ENCODE measurements at places on chromosomes 11 and 22.

- DNase-seq, result no peak
Observed at GRCh38 chr11:64885367-64886286, 7.2 kb upstream of the EHD1 start.

GRCh38 chr11:64119700-64120099 is 46.2 kb downstream of the MACROD1 start:
- DNase-seq, result no peak

GRCh38 chr11:33778675-33779074 is 4.4 kb upstream of the FBXO3 start:
- DNase-seq, result peak; percentile 19

DNA sequence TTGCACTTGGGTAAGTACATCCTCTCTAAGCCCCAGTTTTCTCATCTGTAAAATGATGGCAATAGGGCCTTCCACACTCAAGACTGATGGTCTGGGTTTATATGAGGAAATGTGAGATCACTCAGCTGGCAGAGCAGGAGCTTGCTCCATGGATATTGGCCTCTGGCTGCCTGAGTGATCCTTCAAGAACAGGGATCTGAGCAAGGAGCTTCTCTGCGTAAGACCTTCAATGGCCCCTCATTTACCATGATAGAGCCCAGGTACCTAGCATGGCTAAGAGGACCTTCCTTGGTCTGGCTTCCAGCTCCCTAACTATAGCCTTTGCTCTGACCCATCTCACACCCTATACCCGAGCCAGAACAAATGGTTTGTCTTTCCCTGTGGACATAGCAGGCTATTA is 5.5 kb downstream of the ROBO4 start:
- no peak for DNase-seq

DNA sequence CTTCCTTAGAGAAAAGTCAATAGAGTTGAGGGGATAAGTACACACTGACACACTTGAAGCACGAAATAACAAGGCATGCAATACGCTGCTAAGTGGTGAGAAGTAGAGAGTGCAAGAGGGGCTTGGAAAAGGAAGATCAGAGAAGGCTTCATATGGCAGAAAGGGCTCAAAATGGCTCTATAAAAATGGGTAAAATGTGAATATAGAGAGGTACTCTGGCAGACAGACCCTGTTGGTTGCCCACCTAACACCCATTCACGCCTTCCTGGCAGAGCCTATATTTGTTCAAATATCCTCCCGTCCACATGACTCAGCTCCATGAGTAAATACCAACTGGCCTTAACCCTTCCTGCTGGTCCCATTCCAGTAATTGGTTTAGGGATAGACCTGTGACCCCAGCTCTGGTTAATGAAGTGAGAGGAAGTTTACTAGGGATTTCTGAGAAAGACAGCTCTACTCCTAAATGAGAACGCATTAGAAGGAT is 38.9 kb upstream of the CCDC34 start:
- DNase-seq, result no peak

DNA sequence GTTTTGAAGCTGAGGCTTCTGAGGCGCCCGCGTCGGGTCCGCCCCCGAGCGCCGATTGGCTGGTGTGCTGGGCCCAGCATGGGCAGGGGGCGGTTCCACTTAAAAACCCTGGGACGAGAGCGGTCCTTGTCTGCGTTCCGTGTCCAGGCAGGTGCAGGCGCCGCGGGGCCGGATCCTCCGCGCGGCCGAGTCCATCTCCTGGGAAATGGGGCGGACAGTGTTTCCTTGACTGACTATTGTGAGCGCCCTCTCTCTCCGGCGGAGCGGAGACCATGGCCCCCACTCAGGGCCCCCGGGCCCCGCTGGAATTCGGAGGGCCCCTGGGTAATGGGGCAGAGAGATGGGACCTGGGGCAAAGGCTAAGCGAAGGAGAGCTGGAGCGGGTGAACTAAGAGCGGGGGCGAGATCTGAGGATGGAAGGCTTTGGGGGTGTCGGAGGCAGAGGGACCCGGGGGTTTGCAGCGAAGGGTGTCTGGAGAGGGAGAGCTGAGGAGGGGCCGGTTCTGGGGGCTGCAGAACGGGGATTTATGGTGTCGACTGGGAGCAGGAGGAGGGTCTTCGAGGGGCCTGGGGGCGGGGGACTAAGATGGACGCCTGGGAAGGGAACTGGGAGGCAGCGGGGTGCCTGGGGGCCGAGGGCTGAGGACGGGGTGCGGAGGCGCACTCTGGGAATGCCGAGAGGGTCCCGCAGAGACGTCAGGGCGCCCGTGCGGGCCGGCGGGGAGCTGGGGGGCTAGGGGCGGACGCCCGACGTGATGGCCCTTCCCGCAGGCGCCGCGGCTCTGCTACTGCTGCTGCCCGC is at the start of gene TM7SF2:
Gene TM7SF2, plus strand, starts transcription at position 129 of the 802 bp plus-strand sequence. Its CDS starts 144 bp downstream, at position 273.
- DNase-seq, result peak; percentile 98

DNA sequence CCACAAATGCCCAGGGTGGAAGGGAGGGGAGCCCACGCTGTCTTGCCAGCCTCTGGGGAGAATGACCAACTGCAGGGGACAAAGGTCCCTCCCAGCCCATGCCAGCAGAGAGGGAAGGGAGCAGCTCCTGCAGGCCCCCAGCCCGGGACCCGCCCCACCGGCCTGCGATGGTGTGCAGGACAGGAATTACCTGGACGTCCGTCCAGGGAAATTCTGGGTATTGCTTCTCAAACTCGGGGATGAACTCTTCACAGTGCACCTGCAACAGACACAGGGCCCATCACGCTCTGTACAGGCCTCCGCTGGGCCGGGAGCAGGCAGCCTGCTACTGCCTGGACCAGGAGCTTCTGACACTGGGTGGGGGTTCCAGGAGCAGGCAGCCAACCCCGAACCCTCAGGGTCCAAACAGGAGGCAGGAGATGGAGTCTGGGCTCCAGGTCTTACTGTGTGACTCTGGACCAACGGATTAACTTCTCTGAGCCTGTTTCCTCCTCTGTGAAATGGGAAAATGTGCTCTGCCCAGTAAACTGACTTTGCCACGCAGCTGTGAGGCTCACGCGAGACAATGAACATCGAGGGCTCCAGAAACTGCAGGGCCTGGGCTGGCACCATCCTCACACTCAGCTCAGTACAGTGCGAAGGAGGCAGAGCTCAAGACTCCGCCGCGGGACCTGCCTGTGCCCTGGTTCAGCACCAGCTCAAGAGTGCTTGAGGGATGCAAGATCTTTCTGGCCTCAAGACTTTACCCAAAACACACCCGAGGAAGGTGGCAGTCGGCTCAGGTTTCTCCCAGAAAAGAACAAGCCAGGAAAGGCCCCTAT is 17.4 kb downstream of the TTLL12 start:
- DNase-seq, result no peak

DNA sequence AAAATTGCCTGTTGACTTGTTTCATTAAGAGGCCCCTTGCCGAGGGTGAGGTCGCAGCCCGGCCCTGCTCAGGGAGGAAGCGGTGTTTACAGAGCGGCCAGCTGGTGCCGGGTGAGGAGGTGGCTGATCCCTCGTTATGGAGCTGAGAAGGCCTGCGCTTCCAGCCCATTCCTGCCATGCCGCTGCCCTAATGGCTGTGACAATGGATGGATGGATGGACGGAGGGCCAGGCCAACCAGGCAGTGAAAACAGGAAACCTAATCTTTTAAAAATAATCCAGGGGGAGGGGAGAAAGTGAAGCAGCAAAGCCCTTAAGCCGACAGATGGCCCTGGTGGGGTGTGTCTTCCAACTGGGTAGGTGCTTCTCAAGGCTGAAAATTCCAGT is 38.5 kb downstream of the BCR start:
- peak; percentile 18 for DNase-seq

GRCh38 chr11:112477152-112477551 is 216.5 kb upstream of the PLET1 start:
- DNase-seq, result no peak

DNA sequence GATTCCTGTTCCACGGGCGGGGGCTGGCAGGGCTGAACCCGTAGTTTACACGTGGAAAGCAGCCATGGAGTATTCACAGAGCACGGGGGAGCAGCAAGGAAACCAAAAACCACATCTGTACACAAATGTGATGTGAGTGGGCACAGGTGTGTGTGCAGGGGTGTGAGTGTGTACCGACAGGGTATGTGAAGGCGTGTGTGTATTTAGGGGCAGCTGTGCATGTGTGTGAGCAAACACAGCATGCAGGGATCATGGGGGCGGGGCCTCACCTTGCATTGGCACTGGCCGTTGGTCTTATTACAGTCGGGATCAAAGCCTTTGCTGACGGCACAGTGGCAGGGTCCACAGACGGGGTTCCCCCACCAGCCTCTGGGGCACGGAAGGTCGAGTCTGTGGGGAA is 58.4 kb downstream of the TRMU start:
- no peak for DNase-seq

- DNase-seq, result no peak
Observed at GRCh38 chr11:79060081-79060953, 380.5 kb downstream of the TENM4 start.

DNA sequence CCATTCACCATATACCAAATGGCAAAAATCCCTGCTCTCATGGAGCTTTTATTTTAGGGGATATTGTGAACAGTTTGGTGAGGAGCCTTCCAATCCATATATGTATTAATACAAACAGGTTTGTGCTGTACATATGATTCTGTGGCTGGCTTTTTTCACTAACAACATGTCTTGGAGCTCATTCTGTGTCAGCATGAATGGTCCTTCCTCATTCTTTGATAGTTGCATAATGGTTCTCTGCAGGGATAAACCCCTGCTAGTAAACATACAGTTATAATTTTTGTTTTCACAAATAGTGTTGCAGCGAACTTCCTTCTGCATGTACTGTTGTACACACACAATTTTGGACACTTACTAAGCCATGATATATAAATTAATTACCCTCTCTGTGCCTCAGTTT is 8.3 kb downstream of the PRR5L start:
- DNase-seq, result no peak

DNA sequence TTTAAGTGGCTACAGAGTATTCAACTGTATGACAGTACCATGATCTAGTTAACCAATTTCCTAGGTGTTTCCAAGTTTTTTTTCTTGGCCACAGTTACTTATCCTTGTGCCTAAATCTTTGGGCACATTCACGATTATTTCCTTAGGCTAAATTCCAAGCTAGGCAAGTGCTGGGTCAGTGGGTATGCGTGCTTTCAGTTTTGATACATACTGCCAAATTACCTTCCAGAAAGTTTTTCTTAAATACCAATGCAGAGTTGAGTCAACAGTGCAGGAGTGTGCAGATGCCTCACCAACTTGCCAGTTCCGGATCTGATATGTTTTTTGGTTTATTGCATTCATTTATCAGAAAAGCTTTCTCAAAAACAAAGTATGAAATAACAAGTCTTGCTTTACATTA is 67.9 kb upstream of the OR4B1 start:
- DNase-seq, result no peak

DNA sequence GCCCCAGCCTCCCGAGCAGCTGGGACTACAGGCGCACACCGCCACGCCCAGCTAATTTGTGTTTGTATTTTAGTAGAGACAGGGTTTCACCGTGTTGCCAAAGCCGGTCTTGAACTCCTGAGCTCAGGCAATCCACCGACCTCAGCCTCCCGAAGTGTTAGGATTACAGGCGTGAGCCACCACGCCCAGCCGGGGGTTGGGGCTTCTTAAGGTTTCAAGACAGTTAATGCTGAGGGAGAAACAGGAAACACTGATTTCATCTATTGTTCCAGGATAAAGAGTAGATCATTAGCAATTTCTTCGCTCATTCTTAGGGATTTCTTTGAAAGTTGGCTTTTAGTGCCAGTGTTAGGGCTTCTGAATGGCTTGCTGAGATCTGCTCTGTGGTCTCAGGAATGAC is 21.2 kb upstream of the CLMP start:
- no peak for DNase-seq

DNA sequence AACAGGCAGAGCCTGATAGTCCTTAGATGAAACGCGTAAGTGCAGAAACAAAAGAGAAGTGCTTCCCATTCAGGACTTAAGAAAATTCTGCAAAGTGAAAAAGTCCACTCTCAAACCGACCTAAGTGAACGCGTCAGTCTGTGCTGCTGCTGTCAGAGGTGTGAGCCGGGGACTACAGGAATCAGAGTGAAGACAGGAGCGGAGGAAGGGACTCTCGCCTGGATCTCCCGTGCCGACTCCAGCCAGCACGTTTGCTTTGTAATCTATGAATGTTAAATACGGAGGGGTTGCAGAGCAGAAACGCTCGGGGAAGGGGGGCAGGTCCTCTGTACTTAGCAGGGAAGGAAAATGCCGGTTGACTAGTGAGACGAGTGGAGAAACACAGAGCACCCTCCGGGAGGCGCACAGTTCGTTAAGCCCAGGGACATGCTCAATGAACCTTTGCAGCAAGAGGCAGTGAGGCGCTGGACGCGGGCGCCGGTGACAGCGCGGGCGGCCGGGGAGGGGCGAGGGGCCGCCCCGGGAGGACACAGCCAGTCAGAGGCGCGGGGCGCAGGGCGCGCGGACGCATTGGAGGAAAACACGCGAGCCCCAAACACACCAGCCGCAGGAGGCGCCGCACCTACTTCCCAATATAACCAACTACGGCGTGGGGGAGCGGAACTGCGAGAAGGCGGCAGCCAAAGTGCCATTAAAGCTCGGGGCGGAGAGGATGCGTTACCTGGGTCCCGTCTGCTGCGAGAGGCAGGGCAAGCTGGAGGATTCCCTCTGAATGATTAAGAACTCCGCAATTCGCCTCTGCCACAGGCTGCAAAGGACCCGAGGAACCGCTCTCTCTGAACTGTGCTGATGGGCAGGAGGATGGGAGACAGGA is at the start of gene CNTN5:
Gene CNTN5, plus strand, starts transcription at position 598 of the 874 bp plus-strand sequence.
- DNase-seq, result peak; percentile 77

DNA sequence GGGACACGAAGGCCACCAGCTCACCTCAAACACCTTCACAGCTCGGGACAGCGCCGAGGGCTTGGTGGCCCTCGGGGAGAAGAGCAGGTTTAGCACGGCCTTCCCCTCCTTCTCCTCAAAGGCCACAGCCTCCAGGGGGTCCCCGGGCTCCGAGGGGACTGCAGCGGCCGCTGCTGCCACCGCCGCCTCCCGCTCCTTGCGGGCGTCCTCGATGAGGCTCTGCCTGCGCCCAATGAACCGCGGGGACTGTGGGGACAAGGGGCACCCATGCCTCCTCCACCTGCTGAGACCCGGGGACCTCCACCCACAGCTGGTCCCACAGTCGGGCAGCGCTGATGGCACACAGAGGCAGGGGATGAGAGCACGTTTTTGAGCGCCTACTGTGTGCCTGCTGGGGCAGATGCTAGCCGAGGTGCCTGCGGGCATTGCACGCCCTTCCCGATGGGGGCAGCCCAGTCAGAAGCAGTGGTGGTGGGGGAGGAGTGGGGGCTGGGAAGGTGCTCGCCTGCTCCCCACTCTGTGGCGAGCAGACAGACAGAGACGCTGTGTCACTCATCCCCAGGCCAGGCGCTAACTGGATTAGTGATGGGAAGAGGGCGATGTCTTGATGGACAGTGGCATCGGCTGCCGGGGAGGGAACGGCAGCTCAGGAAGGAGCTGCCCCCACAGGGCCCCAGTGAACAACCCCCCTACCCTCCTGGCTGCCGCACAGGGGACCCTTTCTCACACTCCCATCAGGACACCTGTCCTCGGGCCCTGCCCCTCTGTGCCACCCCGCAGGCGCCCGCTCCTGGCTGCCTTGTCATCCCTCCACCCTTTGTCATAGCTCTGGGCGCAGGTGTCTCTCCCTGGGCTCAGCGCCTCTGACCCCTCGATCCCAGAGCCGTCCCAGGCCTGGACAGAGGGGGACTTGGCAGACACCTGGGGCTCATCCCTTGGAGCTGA is 1.7 kb downstream of the TH start:
- DNase-seq, result no peak

- no peak for DNase-seq
Observed at GRCh38 chr22:48531761-48532435, 1295.8 kb downstream of the BRD1 start.

GRCh38 chr11:27470166-27470565 is 2.4 kb downstream of the LGR4 start:
- DNase-seq, result no peak
